ENCODE measurements at places on chromosomes 12 and 14.

- DNase-seq: no peak
These were observed 12.8 kb upstream of the ZDHHC22 start for GRCh38 chr14:77154421-77154820.

GRCh38 chr14:26056036-26056616, 541.7 kb downstream of the NOVA1 start:
- DNase-seq: no peak

GRCh38 chr12:38907201-38907923, 2.0 kb upstream of the CPNE8 start:
- DNase-seq: peak; percentile 69

- DNase-seq: no peak
These were observed 106.8 kb upstream of the RTL1 start for GRCh38 chr14:101010293-101010692.

GRCh38 chr12:117284140-117284539, 77.3 kb downstream of the NOS1 start:
- DNase-seq: no peak

DNA sequence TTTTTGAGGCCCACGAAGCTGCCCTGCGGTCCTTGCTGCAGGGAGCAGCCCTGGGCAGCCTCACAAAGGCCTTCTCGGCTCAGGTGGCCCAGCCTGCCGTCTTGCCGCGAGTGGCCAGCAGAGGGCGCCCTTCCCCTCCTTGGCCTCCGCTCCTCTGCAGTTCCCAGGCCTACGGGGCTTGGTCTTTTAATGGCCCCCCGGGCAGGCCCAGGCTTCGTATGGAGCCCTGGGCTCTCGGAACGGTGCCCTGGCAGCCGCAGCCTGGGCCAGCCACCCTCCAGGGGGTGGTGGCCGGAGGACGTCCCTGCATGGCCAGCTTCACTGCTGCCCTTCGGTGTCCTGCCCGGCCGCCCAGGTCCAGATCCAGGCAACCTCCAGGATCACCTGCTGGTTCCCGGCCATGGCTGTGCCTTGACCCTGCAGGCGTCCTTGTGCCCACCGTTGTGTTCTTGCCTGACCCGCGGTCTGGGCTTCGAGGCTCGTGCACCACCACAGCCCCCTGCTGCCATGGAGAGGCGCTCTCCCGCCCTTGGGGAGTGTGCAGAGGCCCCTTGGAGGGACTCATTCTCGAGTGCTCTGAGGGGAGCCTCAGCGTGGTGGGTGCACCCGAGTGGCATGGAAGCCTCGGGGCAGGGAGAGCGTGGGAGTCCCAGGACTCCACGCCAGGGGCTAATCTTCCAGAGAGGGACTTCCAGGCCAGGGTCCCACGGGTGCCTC, 9.4 kb downstream of the ASPG start:
- DNase-seq: peak; percentile 69

- DNase-seq: no peak
These were observed 147.8 kb downstream of the GCH1 start for GRCh38 chr14:54754623-54755386.

DNA sequence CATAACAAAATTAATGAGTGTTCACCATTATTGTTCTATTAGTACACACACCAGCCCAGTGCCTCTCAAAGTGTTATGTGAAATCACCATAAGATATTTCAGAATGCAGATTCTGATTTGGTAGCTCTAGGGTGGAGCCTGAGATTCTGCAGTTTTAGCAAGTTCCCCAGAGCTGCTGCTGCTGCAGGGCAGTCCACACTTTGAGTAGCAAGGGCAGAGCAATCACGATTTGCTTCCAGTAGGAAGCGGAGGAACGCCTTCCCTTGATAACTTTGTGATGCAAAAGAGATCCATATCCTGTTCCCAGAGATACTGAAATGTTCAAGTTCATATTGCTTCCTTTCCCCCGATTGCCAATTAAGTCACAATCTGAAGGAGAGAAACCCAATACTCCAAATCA, 57.9 kb downstream of the SLC17A8 start:
- no peak for DNase-seq

- DNase-seq: peak; percentile 73
These were observed at the start of gene TNFRSF1A for GRCh38 chr12:6341417-6342139. TNFRSF1A (minus strand) TSS chr12:6342076; CDS start chr12:6341814, 262 bp downstream.

- DNase-seq: no peak
These were observed 79.2 kb downstream of the MDGA2 start for GRCh38 chr14:47596232-47596631.

GRCh38 chr12:6335451-6336078, 6.3 kb downstream of the TNFRSF1A start:
- peak; percentile 71 for DNase-seq

GRCh38 chr14:78075555-78076277, 94.5 kb upstream of the NRXN3 start:
- DNase-seq: no peak

GRCh38 chr14:96748362-96748761, 48.8 kb upstream of the VRK1 start:
- DNase-seq: no peak

DNA sequence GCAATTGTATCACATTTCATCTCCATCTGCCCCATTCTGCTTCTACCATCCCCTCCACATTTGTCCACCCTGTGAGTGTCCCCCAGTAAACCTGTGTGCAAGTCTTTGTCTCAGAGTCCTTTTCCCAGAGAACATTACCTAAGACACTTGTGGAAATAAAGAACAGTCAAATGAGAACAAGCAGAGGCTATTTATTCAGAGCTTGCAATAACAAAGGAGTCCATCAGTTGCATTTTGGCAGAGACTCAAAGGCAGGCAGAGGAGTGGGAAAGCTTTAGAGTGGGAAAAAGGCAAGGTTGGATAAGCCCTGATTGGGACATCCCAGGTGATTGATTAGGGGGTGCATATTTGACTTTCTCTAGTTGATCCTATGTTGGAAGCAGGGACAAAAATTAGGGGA, 18.2 kb upstream of the PPFIBP1 start:
- DNase-seq: no peak

DNA sequence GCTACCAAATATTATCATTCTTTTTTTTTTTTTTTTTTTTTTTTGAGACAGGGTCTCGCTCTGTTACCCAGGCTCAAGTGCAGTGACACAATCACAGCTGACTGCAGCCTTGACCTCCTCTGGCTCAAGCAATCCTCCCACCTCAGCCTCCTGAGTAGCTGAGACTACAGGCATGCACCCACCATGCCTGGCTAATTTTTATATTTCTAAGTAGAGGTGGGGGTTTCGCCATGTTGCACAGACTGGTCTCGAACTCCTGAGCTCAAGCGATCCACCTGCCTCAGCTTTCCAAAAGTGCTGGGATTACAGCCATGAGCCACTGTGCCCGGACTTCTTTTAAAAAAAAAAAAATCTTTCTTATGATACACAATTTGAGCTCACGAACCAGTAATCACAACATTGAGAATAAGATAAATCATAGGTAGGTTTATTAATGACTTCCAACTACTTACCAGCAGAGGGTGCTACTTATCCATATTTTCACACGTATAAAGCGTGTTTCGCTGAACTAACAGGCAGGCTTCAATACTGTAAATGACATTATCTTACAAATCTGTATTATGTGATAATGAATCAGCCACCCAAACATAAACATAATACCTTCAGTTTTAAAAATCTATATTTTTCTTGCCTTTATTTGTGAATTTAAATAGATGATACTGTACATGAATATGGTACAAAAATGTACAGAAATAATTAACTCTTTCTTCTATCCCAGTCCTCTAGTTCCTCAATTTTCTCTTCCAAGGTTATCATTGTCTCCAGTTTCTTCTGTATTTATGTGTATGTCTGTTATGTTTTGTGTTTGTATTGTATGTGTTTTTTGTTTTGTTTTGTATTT, 42.5 kb upstream of the BCAT1 start:
- peak; percentile 84 for DNase-seq

- no peak for DNase-seq
These were observed 37.9 kb upstream of the GALNT9 start for GRCh38 chr12:132367071-132367851.

DNA sequence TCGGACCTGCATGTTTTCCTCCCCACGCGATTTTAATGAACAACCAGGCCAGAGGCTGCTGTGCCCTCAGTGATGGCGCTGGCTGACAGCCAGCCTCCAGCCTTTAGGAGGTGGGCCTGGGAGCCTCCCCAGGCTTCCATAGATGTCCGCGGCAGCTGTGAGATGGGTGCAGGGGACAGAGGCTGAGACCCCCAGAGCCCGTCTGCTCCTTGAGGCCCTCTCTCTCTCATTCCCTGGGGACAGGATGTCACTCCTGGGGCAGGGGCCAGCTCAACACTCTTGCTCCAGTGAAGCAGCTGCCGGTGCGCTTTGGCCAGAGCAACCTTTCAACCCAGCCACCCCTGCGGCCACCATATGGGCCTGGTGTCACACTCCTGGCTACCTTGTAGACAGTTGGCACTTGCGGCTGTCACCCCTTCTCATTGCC, 24.8 kb downstream of the MVK start:
- DNase-seq: no peak

- peak; percentile 54 for DNase-seq
These were observed 8.6 kb downstream of the SETD1B start for GRCh38 chr12:121812320-121812871.

DNA sequence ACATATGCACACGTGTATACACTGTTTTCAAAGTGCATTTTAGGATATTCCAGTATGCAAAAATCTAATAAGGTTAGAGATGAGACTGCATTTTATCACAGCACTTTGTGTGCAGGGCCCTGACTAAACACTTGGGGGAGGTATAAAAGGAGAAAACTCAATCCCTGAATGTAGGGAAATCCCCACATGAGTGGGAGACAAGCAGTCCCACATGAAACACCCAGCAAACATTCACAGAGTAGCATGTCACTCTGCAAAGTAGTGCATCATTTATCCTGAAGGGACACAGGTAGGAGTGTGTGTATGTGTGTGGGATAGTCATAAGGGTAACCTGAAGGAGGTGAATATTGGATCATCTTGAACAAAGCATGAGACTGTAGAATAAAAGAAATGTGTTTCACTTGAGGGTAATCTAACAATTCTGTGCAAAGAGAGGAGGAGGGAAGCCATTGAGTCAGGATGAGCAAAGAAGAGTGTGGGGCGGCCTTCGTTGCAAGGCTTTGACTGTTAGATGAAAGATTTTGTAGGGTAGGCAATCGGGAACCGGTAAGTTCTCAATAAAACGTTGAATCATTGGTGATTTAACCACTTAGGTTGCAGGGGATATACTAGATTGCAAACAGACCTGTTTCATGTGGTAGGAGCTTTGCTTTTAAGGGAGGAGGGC, 2.9 kb downstream of the PRPF40B start:
- peak; percentile 55 for DNase-seq

DNA sequence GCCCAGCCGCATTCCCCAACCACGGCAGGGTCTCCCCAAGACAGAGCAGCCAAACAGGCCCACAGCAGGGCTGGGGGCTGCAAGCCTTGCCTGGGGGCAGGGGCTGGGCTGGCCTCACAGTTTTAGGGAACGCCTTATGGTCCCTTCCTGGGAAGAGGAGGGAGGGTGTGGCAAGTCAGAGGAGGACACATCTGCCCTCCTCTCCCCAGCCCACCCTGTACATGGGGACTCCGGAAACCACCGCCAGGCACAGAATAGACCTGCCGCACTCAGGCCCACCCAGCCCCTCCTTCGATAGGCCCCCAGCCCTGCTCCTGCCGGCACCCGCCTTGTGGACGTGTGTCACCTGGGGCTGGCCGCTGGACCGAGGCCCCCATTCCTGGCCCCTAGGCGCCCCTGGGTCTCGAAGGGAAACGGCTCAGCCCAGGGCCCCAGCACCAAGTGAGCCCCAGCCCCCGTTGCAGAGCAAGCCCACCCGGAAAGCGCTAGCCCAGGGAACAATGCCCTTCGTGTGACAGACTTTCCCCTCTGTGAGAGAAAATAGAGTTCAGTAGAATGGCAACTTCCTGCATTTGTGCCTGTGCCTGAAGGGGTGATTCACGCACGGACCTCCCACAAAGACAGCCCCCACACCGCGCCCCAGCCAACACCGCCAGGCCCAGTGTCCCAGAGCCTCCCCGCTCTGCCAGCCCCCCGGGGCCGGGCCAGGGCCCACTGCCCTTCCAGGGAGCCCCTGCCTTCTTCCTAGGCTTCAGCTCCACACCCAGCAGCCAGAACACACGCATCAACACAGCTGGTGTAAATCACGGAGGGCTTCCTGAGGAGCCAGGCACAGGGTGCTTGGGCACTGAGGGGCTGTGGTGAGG, 12.0 kb upstream of the NUDT14 start:
- peak; percentile 24 for DNase-seq

- no peak for DNase-seq
These were observed 485.7 kb downstream of the ZFP36L1 start for GRCh38 chr14:68306934-68307789.

DNA sequence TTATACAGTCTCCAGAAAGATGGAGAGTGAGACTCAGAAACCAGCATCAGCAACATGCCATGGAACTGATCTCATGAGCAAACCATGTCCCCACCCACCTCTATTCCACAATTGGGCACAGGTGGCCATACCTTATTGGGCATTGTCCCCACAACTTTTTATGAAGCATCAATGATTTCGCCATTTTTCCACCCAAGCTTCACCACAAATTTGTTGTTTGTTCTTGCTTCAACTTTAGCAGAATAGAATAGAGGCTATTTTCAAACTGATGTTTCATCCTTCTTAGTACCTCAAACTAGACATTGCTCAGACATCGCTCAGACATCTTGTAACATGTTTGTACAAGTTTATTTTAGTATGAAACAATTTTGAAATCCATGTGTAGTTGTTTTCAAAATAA, 112.5 kb upstream of the TMTC2 start:
- DNase-seq: no peak

DNA sequence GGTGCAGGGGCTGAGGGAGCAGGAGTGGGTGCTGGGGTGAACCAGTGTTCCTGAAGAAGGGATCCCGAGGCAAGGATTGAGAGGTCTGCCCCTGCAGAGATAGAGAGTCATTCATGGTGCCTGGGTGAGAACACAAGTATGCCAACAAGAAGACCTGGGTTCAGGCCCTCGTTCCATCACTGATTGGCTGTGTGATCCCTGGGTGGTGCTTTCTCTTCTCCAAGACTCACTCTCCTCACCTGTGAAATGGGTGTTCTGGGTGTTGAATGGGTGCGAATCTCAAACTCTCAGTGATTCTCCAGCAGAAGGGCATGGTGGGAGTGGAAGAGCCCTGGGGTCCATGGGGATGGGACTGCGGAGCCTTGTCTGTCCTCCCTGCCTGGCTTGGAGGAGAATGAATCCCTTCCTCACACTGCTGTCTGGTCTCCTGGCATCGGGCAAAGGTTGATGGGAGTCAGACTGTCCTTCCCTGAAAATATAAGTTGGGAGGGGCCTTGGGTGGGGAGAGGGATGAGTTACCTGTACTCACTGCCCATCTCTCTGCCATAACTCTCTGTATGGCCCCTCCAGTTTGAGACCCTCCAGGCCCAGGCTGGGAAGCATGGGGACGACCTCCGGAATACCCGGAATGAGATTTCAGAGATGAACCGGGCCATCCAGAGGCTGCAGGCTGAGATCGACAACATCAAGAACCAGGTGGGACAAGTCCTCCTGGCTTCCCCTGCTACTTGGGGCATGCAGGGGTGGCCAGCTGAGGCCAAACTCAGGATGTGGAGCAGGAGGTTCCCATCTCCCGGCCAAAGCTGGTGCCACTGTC, 9.6 kb downstream of the KRT7 start:
- DNase-seq: no peak
